ENCODE measurements at places on chromosomes 16 and 17.
A peak's percentile ranks its signal among the peaks of the same experiment; 100 is the strongest.

- DNase-seq, result no peak
Measured at GRCh38 chr16:77323695-77324094, 111.1 kb downstream of the ADAMTS18 start.

DNA sequence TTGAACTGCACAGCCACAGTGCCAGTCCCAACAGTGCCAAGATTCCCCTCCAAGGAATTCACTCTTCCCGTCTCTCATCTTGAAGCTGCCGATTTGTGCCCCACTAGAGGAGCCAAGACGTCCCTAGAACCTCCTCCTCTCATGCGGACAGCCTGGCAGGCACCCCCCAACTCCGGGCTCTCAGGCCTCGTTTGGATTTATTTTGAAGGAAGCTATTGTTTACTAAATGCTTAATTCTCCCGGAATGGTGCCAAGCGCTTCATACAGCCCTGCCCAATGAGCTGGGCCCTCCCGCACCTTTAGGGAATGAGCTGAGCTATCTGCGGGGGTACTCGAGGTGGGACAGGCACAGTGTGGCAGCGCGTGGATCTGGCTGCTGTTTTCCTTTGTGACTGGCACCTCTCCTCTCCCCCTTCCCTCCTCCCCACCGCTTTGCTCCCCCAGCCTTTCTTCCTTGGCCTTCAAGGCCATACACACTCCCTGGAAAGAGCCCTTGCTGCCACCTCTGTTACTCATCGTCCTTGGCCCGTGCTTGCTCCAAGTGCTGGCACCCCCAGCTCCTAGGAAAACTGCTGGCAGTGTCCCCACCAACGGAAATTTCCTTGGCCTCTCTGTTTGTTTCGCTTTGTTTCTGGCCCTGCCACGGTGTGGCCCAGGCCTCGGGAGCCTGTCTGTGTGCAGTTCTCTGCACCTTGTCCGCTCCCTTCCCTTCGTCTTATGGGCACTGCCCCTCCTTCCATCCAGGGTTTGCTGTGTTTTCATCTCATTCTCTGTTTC, 49.9 kb upstream of the CDR2 start:
- DNase-seq, result no peak

GRCh38 chr17:41553176-41553575, 18.7 kb downstream of the KRT9 start:
- DNase-seq, result no peak

DNA sequence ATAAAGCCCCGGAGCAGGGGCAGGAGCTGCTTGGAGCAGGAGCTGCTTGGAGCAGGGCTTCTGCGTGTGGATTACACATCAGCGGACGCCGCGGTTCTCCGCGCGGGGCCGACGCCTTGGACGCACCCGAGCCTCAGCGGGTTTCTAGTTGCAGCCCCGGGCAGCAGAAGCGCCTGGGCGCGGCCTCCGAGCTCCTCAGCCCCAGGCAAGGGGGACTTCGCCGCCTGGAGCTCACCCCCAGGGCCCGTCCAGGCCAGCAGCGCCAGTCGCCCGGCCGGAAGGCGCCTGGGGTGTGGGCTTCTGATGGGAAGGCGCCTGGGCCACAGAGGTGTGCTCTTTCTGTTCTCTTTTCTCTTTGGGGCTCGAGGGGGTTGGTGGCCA, 6.3 kb downstream of the FOXF1 start:
- DNase-seq, result no peak

GRCh38 chr16:63745456-63745855, 1376.4 kb downstream of the CDH11 start:
- no peak for DNase-seq

DNA sequence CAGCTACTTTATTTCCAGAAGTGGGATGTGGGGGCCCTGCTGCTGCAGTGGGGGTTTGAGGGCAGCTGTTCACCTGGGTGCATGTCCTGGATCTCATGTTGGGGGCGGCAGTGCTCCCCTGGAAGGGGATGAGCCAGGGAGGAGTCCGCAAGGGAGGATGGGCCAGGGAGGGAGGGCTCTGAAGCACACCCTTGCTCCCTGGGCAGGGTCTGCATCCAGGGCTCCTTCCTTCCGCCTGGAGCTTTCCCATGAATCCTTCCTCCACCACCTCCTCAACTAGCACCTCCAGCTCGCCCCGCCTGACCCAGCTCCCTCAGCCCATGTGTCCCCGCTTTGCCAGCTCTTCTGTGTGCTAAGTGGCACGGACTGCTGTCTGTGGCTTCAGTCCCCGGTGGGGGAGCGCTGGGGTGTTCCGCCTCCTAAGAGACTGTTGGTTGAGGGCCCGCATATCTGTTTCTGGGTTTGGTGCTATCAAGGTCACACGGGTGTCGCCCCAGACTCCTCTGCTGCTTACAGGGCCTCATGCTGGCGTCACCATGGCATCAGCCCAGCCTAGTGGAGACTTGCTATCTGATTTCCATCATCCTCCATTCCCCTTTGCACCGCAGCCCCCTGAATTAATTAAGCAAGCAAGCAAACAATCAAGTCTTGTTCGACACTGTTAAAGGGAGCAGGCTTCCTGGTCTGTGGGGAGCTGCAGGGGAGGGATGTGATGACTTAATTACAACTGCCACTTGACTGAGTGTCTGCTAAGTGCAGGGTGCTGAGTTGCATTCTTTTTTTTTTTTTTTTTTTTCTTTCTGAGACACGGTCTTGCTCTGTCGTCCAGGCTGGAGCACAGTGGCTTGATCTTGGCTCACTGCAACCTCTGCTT, 71.8 kb downstream of the PRKCA start:
- DNase-seq, result peak; percentile 41

DNA sequence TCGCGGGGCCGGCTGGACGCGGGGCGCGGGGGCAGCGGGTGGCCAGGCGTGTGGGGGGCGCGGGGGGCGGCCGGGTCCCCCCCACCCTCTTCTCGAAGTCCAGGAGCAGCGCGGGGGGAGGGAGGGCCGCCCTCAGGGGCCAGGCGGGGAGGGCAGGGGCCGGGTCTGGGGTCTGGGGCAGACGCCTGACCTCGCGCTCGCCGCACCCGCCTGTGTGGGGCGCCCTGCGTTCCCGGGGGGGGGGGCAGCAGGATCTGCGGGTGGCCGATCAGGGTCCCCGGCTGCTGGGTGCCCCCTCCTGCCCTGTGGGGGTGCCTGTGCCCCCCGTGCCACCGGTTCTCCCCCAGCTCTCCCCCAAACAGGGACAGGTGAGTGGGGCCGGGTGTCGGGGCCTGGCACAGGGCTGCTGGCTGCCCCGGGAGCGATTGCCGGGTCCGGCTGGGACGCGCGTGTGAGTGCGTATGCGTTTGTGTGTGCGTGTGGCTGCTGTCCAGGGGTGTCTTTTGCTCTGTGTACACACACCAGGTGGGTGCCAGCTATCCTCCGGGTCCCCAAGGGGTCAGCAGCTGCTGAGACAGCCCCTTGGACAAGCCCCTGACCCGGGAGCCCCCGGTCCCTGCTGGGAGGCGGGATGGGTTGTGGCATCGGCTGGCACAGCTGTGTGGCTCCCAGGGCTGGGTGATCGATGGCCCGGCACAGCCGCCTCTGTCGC, 663 bp downstream of the PRR35 start:
- no peak for DNase-seq

DNA sequence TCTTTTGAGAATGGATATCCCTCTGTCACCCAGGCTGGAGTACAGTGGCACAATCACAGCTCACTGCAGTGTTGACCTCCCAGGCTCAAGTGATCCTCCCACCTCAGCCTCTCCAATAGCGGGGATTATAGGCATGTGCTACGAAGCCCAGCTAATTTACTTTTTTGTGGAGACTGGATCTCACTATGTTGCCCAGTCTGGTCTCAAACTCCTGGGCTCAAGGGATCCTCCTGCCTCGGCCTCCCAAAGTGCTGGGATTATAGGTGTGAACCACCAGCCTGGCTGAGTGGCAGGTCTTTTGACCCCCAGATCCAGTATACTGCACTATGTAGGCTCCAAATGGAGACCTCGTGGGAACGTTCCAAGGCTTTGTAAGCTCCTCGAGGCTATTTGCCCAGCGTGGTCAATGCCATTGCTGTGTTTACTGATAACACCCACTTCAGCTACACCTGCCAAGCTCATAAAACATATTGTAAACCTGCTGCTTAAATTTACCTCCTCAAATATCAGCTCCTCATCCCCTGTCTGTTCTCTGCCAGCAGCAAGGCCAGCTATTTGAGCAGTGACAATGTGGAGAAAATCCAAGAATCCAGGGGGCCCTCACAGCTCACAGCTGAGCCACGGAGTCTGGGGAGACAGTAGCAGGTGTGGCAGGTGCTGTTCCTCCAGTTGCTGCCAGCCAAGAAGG, 16.2 kb upstream of the KIFC3 start:
- DNase-seq, result no peak

GRCh38 chr16:12675852-12676251, 127.8 kb downstream of the CPPED1 start:
- no peak for DNase-seq

DNA sequence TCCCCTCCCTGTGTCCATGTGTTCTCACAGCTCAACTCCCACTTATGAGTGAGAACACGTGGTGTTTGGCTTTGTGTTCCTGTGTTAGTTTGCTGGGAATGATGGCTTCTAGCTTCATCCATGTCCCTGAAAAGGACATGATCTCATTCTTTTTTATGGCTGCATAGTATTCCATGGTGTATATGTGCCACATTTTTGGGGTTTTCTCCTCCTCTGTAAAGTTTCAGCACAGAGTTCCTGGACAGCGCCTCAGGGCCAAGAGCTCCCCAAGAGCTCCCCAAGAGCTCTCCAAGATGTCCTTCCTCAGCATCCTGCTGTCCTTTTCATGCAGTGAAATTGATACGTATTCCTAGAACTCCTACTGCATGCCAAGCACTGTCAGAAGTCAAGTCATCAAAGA, 6.9 kb upstream of the ABAT start:
- DNase-seq, result no peak

- DNase-seq, result no peak
Measured at GRCh38 chr17:67244431-67245072, 444 bp downstream of the HELZ start.

GRCh38 chr17:77449373-77449907, 308.7 kb downstream of the SEC14L1 start:
- DNase-seq, result no peak

DNA sequence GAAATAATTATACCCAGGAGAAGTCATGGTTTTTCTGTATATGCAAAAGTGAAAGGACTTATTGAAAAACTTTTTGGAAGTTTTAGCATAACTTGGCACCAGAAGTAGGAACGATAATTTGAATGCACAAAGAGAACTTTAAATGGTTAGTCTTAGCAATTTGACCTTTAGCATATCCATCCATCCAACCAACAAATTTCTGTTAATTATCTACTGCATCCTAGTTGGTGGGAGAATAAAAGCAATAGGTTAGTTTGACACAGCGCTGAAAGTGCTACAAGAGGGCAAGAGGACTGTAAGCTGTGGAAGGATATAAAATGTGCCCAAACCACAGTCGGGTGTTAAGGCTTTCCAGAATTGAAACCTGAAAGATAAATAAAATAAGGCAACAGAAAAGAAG, 17.6 kb downstream of the SPAG9 start:
- DNase-seq, result no peak

- DNase-seq, result no peak
Measured at GRCh38 chr16:15773968-15774367, 82.9 kb downstream of the MYH11 start.

DNA sequence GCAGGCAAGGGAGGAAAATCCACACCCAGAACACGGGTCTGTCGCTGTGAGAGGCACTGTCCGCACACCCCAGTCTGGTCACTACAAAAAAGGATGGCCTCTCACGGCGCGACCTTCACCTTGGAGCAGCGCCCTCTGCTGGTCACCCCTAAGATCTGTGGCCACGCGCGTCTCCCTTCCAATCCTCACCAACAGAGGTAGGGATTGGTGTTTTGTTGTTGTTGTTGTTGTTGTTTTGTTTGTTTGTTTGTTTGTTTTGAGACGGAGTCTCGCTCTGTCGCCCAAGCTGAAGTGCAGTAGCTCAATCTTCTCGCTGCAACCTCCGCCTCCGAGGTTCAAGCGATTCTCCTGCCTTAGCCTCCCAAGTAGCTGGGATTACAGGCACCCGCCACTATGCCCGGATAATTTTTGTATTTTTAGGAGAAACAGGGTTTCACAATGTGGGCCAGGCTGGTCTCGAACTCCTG, 15.0 kb upstream of the C17orf58 start:
- DNase-seq, result peak; percentile 62

GRCh38 chr16:47258874-47259461, 115.2 kb upstream of the NETO2 start:
- peak; percentile 11 for DNase-seq

DNA sequence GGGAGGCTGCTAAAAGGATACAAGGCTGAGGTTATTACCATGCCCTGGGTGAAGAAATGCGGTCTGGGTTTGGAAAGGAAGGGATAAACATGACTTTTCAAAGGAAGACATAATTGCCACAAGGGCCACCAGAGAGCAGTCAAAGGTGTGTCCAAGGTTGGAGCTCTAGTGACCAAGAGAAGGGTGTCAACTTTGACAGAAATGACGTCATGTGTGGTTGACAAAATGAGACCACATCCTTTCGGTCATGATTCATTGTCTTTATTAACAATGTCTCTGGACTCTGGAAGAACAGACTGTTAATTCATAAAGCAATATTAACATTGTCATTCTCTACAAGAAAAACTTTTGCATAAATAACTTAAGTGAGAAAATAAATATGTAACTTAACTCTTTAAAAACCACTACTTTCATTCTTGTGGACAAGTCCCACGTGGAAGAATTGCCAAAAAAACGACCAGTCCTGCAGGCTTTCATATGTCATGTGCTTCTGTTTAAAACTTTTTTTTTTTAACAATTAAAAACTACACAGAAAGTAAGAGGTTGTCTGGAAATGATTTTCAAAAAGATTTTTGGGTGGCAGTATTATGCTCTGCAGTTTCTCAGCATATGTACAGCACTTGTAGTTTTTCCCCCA, 5.0 kb downstream of the SOST start:
- DNase-seq, result no peak

DNA sequence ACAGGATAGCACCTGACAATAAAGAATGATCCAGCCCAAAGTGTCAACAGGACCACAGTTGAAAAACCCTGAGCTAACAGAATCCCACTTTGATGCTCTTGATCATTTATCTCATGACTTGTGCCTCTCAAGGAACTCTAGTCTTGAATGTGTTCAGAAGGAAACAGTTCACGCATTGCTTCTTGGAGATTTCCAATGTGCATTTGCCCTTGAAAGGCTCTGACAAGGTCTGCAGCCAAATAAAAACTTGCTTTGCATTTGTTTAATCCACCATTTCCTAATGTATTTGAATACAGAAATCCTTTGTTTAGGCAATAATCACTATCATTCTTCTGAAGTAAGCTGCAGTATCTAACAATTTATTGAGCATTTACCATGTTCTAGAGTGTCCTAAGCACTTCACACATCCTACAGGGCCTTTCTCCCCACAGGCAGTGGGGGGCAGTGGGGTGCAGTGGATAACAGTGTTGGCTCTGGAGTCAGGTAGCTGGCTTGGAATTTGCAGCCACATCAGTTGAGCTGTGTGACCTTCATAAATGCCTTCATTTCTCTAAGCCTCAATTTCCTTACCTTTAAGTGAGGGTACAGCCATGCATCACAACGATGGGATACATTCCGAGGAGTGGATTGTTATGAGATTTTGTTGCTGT, 239.7 kb downstream of the XYLT1 start:
- DNase-seq, result no peak

- no peak for DNase-seq
Measured at GRCh38 chr16:74923766-74924460, 61.0 kb downstream of the WDR59 start.

GRCh38 chr16:73083271-73083670, 35.3 kb upstream of the ZFHX3 start:
- no peak for DNase-seq

GRCh38 chr16:1379304-1380076, 27.8 kb downstream of the GNPTG start:
- DNase-seq, result peak; percentile 64

- DNase-seq, result no peak
Measured at GRCh38 chr16:22123146-22123545, 30.8 kb downstream of the VWA3A start.
